ENCODE measurements at places on chromosomes 5 and 9. TPM values are rescaled to one million over a fixed set of nuclear protein-coding genes. Genes with fewer than 3 reads are reported as not detected.

GABRB2 gene
- total RNA-seq: under 0.01 TPM

OR1Q1 gene
- total RNA-seq: not detected

HAVCR2 gene
- total RNA-seq: not detected

RXRA gene
- 16.0 TPM for total RNA-seq

PCDHB2 gene
- 0.32 TPM for total RNA-seq

IFNA2 gene
- total RNA-seq: not detected

SFXN1 gene
- total RNA-seq: 54.4 TPM

CLIC3 gene
- 43.2 TPM for total RNA-seq

RORB gene
- 5.6 TPM for total RNA-seq

ZNF879 gene
- 5.6 TPM for total RNA-seq

ARL10 gene
- 13.4 TPM for total RNA-seq

PCDHA9 gene
- under 0.01 TPM for total RNA-seq

ZNG1A gene
- total RNA-seq: 22.5 TPM

ITK gene
- 1.3 TPM for total RNA-seq

DPYSL3 gene
- 126 TPM for total RNA-seq
